AG04449 (cell line): ENCODE measurements at places on chromosomes 4 and X.

GRCh38 chr4:57043347-57044251, 64.9 kb downstream of the POLR2B start:
- DNase-seq: peak; percentile 60

GRCh38 chr4:26819026-26819425, 41.6 kb upstream of the STIM2 start:
- DNase-seq: no peak

- DNase-seq: no peak
These were observed 18.0 kb upstream of the OCIAD1 start for GRCh38 chr4:48812866-48813265.

DNA sequence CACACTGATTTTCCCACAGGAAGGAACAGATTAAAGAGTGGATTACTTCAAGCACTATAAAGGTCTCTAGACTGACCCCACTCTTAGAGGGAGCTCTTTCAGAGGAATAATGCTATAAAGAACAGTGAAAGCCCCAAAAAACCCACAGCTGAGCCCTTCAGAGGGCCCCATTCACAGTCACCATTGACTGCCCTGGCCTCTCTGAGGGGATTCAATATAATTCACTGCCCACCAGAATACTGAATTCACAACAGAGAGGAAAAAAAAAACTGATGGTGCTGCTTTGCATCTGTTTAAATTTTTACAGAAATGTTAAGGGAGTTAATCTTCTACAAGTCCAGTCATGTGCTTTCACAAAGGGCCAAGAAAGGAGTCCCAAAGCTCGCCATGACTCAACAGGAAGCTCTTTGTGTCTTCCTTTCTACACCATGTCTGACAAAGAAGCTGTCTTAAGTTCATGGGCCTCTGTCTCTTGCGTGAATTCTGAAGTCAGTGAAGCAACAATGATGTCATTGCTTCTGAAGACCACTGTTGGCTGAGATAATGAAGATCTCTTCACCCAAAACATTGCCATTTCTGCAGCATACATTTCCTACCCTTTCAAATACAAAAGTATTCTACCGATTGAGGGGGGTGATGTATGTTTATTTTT, 174.9 kb downstream of the ADAMTS3 start:
- no peak for DNase-seq

DNA sequence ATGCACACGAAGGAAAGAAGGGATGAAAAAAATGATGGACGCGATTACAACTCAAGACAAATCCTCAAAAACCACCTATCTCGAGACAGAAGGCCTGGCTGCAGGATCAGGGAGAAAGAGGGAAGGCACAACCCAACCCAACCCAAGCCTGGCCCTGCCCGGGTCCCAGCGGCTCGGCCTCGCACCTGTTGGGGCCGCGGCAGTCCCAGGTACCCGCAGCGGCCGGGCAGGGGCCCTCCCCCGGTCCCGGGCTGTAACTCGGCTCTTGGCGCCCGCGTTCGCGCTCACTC, 464 bp downstream of the RASGEF1B start:
- DNase-seq: no peak

- no peak for DNase-seq
These were observed 389.0 kb upstream of the ZFP42 start for GRCh38 chr4:187606581-187606980.

DNA sequence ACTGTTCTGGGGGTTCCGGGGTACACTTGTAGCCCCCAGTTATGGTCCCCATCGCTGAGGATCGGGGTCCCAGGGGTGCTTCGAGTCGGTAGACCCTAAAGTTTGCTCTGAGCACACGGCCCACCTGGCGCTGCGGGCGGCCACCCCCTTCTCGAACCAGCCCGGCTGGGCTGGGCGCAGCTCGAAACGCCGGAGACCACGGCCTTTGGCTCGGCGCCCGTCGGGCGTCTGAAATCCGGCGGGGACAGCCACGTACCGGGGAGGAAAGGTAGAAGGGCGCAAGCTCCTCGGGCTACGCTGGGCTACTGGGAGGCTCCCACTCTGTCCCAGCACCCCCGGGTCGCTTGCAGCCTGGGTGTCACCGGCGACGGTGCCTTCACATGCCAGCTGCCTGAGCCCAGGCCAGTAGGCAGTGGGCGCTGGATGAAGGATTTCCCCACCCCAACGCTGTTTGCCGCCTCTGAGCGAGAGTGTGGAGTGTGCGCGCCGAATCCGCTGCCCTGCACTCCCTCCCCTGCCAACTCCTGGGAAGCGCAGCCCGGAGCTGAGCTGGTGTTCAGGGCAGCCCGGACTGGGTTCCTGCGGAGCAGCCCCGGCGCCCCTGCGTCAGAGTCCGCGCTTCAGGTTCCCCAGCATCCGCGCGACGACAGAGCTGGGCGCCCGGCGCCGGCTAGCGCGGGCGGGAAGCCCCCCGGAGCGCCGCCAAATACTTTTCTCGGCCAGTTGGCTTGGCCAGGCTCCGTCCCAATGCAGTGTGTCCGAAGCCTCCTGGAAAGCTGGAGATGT, 637 bp downstream of the MAMLD1 start:
- DNase-seq: no peak

GRCh38 chr4:13892739-13893105, 265.2 kb upstream of the BOD1L1 start:
- DNase-seq: peak; percentile 53

DNA sequence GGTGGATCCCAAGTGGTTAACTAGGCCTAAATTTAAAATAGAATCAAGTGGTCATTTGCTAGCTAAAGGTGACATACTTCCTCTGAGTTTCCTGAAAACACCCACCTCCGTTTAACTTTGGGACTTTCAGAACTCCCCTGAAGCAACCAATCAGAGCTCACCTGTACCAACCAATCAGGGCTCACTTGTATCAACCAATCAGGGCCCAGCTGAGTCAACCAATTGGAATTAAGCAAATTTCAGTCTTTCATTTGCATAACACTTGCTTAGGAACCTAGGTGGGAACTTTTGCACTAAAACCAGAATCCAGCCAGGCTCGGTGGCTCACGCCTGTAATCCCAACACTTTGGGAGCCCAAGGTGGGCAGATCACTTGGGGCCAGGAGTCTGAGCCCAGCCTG, 15.9 kb downstream of the GPC4 start:
- no peak for DNase-seq

GRCh38 chr4:173410079-173410478, 11.2 kb upstream of the SCRG1 start:
- DNase-seq: no peak

- no peak for DNase-seq
These were observed 282.4 kb downstream of the ANK2 start for GRCh38 chr4:113331811-113332210.

GRCh38 chr4:70930530-70931256, 28.5 kb downstream of the MOB1B start:
- DNase-seq: no peak

DNA sequence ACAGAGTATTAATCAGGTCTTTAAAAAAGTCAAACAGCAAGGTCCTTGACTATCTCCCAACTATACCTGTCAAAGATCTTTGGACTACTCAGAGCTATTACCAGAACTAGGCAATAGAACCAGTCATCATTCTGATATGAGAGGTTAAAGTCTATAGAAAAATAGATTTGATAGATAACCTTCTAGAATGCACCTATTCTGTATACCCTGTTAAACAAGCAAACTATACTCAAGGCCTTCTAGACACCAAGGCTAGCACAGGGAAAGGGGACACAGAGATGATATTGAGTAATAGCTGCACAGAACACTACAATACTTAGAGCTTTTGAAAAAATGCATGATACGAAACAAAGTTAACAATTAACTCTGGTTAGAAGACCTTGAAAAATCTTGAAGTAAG, 149.5 kb downstream of the NR3C2 start:
- DNase-seq: no peak

DNA sequence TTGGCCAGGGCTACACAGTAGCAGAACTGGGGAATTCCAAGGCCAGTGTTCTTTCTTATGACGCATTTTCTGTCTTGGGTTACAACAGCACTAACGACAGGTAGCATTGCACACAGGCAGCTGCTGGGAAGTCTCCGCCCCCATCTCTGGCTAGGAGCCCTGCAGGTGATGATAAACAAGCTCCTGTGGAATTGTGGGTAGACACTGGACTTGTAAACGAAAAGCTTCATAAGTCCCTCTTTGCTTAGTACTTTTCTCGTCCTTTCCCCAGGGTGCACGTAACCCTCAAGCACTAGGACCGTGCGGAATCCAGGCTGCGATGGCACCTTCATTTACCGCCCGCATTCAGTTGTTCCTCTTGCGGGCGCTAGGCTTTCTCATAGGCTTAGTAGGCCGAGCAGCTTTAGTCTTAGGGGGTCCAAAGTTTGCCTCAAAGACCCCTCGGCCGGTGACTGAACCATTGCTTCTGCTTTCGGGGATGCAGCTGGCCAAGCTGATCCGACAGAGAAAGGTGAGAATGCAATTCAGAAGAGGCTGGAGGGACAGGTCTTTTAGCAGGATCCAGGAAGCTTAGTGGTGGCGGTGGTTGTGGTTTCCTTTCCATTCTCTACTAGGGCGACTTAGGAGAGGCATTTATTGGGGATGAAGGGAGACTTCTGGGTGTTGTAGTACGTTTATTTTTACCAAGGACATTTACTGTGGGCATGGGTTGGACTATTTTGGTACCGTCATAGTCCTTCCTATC, at the start of gene FAAH2:
Gene FAAH2, plus strand, starts transcription at position 200 of the 745 bp plus-strand sequence. Its CDS starts 120 bp downstream, at position 320.
- DNase-seq: no peak

DNA sequence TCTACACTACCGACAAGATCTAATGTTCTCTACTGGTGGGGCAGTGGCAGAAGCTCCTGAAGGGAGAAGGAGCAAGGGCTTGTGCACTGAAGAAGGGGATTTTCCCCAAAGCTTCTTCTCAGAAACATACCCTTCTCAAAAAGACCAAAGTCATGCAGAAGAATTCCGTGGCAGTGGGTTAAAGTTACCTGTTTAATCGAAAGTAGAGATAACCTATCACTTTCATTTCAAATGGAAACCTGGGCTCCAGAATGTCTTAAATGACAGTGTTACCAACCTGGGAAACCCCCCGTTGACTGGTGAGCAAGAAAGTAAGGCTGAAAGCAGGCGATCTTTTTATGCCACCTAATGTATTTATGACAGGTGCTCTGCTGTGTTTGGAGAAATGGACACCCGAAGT, 92.5 kb upstream of the TEX13D start:
- no peak for DNase-seq

DNA sequence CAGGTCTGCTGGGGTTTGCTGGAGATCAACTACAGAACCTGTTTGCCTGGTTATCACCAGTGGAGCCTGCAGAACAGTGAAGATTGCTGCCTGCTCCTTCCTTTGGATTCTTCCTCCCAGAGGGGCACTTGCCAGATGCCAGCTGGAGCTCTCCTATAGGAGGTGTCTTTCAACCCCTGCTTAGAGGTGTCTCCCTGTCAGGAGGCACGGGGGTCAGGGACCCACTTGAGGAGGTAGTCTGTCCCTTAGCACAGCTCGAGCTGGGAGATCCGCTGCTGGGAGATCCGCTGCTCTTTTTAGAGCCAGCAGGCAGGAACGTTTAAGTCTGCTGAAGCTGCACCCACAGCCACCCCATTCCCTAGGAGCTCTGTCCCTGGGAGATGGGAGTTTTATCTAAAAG, 1806.3 kb upstream of the ADGRL3 start:
- DNase-seq: no peak

- DNase-seq: no peak
These were observed 62.4 kb downstream of the APOO start for GRCh38 chrX:23845351-23845817.

DNA sequence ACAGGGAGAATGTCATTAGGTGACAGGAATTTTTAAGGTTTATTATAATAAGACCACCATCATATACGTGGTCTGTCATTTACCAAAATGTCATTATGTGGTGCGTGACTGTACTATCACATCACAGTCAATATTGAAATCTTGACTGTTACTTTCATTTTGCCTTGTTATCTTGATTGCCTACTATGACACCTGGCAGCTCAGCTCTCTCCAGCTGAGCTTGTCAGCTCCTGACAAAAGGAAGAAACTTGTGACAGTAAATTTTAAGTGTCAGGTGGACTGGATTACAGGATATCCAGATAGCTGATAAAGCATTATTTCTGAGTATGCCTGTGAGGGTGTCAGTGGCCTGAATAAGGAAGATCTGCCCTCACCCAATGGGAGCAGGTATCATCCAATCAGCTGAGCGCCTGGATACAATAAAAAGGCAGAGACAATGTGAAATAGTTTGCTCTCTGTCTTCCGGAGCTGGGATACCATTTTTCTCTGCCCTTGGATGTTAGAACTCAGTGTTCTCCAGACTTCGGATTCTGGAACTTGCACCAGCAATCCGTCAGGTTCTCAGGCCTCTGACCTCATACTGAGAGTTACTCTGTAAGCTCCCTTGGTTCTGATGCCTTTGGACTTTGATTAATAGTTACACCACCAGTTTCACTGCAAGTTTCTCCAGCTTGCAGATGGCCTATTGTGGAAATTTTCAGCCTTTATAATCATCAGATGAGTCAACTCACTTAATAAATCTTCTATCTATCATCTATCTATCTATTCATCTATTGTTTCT, 1454.7 kb upstream of the IGFBP7 start:
- no peak for DNase-seq

GRCh38 chr4:79164907-79165610, 160.8 kb downstream of the NAA11 start:
- DNase-seq: no peak

- no peak for DNase-seq
These were observed 100.8 kb upstream of the TENM3 start for GRCh38 chr4:182142176-182143085.

DNA sequence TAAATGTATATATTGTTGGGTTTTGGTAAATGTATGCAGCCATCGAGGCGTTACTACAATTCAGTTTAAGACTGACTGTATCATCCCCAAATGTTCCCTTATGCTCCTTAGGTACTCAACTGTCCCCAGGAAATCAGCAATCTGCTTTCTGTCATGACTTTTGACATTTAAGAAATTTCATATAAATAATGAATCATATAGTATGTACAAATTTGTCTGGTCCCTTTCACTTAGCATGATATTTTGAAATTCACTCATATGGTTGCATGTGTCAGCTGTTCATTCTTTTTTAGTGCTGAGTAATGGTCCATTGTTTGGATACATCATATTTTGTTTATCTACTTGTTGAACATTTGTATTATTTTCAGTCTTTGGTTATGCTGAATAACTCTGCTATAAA, 218.8 kb downstream of the C4orf33 start:
- DNase-seq: no peak

DNA sequence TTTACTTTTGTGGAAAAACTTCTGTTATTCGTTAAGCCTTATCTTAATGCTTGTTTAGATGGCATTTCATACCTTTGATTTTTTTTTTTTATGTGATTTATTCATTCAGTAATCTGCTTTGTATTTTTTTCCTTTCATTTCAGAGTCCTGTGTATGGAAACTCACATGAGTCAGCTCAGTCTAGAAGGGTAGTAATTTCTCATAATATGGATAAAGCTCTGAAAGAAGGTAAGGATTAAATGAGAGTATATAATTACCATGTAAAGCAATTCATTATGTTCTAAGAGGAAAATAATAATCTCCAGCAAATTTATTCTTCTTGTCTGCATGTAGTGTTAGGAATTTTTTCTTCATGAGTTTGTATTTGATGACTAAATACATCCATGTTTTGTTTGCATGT, 37.8 kb downstream of the SNX25 start:
- DNase-seq: no peak

DNA sequence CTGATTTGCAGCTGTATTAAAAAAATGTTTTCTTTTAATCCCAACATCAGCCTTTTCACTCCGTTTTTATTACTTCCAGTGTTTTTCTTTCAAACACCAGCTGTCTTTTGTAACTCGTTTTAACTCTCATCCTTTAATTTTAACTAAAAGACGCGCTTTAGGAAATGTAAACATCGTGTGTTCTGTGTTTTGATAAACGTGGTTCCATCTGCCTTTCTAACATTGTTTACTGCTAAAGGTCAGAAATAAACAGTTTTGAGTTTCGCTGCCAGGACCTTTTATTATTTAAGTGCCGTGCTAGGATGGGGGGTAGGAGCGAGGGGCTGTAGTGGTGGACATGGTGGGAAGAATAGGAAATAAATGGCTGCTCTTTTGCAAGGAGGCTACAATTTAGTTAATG, 1.5 kb downstream of the N4BP2 start:
- DNase-seq: no peak
